ENCODE measurements at places on chromosomes 5 and 9.

- DNase-seq = no peak
These were observed 4.6 kb downstream of the SEPTIN8 start for GRCh38 chr5:132772291-132773070.

DNA sequence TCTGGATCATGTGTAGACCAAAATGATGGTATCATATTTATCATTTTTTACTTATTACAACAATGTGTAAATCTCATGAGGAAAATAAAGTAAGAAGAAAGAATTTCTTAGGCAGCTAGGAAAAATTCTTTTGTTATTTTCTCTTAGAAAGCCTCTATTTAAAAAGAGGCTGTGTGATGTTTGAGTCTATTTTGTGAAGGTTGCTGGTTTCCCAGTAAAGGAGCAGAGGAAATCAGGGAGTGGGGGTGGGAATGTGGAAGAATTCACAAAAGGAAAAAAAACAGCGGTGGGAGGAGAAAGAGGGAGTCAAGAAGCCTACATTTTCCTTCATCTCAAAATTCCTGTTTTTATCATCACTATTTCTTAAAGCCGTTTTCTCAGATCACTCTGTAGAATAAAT lies 20.1 kb downstream of the PTCH1 start:
- no peak for DNase-seq

GRCh38 chr9:34522091-34522887 lies 501 bp downstream of the ENHO start:
- no peak for DNase-seq

GRCh38 chr5:110718311-110718710 lies 8.2 kb downstream of the TMEM232 start:
- no peak for DNase-seq

- DNase-seq = no peak
These were observed 173.7 kb upstream of the ANKRD55 start for GRCh38 chr5:56406838-56407237.

GRCh38 chr9:114001410-114001685 lies 76.8 kb downstream of the AMBP start:
- no peak for DNase-seq

- no peak for DNase-seq
These were observed at the start of gene FBLL1 for GRCh38 chr5:168528521-168529373. Gene FBLL1 (plus strand): TSS chr5:168529305. CDS start chr5:168529505, 200 bp downstream.

GRCh38 chr5:119270121-119270565 lies 85.7 kb upstream of the TNFAIP8 start:
- DNase-seq = no peak

GRCh38 chr9:81513059-81513458 lies 176.3 kb downstream of the TLE1 start:
- DNase-seq = no peak

DNA sequence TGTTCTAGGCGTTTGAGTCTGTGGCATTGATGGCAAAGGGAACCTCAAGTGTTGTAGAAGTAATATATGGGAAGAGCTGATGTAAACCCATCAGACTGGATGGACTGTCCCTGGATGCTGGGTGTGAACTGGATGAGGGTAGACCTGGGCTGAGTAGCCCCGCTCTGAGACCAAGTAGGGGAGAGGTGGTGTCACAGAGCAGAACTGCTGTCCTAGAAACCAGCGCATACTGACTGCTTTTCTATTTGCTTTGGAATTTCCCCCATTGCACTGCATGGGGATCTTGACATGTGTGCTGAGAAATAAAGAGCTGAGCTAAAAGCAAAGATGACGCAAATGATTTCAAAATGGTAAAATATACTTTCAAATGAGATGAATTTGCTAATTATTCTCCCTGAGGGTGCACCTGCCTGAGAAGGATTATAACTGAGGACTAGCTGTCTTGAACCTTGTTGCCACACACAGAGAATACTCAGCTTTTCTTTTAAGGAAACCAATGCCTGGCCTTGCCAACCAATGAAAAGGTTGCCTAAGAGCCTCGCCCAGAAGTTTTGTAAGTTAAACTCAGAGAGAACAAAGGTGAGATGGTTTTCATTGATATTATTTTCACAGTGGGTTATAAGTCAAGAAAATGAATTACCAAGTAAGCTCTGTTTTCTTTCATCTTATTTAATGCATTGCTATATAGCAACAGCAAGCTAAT lies 44.8 kb downstream of the NIM1K start:
- DNase-seq = no peak

DNA sequence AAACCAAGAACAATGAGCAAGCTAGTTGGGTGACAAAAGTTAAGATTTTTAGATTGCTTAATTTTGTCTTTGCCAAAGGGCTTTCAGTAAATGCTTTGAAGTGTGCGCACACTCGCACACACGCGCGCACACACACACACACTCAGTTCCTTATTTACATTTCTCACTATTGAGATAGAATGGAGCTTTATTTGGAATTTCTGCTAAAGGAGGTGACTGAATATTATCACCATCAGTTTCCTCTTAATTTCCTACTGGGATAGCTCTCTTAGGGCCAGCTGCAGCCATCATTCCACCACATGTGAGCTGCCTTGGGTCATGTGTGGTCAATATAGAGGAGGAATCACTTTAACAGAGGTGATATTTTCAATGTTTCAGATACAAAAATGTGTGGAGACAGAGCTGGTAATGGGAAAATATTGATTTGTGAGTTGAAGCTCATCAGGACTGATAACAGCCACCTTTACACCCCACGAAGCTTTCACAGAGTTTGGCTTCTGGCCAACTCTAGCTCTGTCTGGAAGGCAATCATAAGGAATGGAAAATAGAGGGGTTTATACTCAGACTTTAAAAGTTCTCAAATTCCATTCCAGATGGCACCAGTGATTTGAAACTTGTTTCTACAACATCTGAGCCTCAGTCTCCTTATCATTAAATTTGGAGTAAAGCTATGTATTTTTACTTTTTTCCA lies 99.9 kb downstream of the MACIR start:
- DNase-seq = no peak

All from stimulated activated CD8-positive, alpha-beta memory T cell treated with anti-CD3 and anti-CD28 coated beads, Interleukin-7, amount 100 ng/mL, for 1 hour (primary cell).